ENCODE measurements at places on chromosomes 16 and 17.

DNA sequence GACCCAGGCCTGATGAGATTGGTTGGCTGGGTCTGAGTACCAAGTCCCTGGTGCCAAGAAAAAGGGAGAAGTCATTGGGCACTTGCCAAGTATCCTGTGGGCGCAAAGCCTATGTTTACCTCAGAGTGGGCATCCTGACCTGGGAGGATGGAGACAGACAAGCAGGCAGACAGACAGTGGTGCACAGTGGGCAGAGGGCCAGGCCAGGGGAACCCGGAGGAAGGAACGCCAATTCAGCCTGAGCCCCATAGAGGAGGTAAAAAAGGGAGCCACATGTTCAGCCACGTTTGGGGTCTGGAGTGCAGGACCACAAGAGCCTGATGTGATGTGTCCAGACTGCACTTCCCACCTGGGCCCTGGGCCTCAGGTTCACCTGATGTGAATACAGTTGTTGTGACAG lies 5.4 kb downstream of the PHKG2 start:
- no peak for DNase-seq

GRCh38 chr16:70786020-70786755 lies 14.8 kb downstream of the VAC14 start:
- no peak for DNase-seq

GRCh38 chr17:70286391-70286790 lies 117.1 kb downstream of the KCNJ2 start:
- DNase-seq: no peak

DNA sequence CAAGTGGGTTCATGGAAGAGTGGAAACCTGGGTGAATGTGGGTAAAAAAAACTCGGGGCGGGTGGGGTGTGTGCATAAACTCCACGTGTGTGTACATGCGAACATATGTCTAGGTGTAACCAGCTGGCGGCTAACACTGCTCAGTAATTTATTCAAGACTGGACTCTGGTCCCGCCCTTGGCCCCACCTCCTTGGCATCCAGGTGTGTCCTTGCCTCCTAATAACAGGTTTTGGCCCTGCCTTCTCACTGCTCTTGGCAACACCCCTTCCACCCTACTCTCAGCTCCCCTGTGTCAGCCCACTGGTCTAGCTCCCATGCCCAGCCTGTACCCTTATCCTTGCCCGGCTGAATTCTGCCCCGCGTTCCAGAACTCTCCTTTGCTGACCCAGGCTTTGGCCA lies 8.3 kb downstream of the FLII start:
- no peak for DNase-seq

DNA sequence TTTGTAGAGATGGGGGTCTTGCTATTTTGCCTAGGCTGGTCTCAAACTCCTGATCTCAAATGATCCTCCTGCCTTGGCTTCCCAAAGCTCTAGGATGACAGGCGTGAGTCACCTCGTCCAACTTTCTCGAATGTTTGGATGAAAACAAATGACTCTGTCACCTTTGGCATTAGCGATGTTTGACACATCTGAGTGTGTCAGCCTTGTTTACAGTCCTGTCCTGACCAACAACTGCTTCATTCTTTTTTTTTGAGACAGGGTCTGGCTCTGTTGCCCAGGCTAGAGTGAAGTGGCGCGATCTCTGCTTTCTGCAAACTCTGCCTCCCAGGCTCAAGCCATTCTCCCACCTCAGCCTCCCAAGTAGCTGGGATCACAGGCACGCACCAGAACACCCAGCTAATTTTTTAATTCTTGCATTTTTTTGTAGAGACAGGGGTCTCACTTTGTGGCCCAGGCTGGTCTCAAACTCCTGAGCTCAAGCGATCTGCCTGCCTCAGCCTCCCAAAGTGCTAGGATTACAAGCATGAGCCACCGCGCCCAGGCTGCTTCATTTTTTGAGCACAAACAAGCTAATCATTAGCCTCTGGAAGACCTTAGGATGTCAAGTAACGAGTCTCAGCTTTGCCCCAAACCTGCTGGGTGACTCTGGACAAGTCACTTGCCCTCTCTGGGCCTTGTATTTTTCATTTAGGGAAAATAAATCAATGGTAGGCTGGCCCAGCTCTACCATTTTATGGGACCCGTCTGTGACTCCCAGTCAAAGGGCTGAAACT lies 7.4 kb downstream of the MYH11 start:
- no peak for DNase-seq

GRCh38 chr16:23877107-23878070 lies 41.6 kb downstream of the PRKCB start:
- no peak for DNase-seq

DNA sequence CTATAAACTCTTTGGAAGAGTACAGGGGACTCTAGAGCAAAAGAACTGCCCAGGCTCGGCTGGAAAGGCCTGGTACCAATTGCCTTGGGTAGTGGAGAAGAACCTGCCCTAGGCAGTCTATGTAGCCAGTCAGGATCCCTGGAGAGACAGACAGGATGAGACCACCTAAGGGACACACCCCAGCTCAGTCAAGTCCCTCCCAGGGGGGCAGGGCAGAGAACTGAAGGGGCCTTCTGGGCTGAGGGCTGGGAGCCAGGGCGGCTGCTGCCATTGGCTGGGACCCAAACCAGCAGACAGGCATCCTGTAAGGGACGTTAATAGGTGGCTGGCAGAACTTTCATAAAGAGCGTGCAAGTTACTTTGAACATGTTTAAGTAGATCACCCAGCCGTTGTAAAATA lies 12.8 kb upstream of the SLC38A8 start:
- no peak for DNase-seq

GRCh38 chr16:16928532-16929109 lies 542.1 kb downstream of the XYLT1 start:
- DNase-seq: no peak

DNA sequence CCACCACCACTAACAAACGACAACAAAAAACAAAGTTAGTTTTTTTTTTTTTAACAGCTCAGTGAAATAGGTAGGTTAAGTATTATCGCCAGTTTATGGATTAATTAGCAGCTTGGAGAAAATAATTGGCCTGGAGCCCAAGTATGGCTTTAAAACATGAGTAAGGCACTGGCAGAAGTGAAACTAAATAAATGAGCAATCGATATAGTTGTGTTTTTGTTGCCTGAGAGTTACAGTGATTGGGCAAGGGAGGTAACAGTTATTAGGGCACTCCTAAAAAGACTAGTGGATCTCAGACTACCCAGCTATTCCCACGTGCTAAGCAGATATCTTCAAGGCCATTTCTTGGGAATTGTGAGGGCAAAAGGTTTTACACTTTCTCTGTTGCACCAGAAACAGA lies 2.4 kb downstream of the MLKL start:
- no peak for DNase-seq
